NCI-H1092 treated with DMSO at 0.1 percent for 48 hours (cell line): ENCODE measurements at places on chromosomes 3 and 15.

GRCh38 chr3:108001457-108001856, 89.4 kb downstream of the CD47 start:
- no peak for DNase-seq

DNA sequence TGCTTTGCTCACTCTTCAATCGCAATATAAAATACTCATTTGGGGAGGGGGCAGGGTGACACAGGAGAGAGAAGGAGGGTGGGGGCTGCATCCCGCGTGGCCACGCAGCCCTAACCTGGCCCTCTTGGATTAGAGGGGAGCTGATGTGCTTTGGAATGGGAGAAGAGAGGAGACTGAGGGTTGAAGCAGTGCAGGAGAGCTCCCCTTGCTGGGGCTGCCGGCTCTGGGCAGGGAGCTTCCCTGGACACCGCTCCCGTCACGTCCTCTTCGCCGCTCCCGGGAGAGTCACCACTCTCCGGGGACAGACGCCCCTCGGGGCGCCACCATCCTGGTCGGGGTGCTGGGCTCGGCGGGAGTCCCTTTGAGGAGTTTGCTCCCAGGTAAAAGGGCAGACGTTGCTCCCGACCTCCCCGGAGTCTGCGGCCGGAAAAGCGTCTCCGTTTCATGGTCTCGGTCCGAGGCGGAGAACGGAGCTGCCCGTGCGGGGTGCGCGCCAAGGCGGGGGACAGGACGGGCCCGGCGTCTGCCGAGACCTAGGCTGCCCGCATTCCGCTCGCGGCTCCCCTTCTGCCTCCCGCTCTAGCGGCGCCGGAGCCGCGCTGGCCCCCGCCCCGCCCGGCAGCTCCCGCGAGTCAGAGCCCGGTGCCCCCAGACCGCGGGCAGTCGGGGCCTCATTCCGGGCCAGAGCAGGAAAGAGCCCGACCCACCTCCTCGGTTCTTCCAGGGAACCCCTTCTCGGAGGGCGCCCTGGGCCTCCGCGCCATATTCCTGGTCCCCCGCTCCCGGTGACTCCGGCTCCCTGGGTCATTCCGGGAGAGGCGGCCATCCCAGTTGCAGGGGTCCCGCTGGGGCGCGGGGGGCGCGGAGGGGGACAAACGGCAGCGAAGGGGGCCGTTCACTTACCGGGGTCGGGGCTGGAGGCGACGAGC, 603 bp downstream of the SLC7A14 start:
- DNase-seq: peak; percentile 47

DNA sequence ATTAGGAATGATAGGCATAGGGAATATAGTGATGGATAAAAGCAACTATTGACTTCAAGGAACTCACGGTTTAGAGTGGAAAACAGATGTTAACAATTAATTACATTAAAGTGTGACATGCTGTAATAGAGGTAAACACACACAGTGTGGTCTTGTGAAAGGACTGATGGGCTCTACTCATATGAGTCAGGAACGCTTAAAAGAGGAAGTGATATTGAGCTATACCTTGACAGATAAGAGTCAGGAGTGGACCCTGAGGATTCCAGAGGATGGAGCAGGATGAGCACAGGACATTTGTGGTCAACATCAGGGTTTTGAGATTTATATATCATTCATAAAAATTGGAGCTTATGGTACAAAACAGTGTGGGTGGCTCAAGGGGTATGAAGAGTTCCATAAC, 11.0 kb downstream of the EXOG start:
- no peak for DNase-seq

DNA sequence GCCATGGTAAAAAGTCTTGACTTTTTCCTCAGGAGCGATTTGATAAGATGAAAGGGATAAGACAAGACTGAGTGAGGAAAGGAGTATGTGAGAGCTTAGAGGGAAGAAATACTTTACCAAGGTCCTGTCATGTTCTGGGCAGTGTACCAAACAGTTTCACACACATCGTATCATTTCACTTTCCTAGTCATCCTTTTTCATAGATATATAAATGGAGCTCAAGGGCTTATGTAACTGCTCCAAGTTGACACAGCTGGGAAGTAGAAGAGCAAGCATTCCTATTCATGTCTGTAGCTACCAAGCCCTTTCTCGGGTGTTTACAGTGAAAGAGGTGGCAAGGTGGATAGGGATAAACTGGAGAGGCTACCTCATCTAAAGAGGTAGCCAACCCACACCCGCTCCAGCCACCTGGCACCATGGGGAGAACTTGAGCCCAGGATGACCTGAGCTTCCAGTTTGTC, 57.4 kb downstream of the MRPS25 start:
- peak; percentile 13 for DNase-seq

DNA sequence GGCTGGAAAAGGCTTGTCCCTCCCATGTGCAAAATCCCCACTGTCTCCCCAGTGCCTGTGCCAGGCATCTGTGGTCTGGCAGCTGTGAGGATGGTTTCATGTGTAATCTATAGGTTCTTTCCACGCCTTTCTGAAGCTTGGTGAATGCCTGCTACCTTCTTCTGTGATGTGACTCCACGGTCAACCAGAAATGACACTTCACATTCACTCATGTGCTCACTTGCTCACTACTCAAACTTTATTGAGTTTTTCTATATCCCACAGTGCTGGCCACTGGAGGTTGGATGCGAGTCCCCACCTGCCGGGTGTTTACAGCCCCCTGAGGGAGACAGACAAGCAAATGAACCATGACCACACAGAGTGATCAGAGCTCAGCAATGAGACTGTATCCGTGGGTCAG, 27.9 kb upstream of the TLE3 start:
- no peak for DNase-seq
